ENCODE measurements at places on chromosomes 7 and 10.

GRCh38 chr10:115945701-115946445 lies 327.1 kb downstream of the GFRA1 start:
- H3K27ac ChIP-seq, result peak overlapping the region; percentile 96
- peaks cover 63% of the 10 kb centered on the region for H3K4me1 ChIP-seq
- no peaks in the 10 kb centered on the region for H3K27me3 ChIP-seq
- no peak for DNase-seq
- H3K4me3 ChIP-seq, result no peak overlapping the region

- 0 out of 2 replicates have a peak, but pooled peaks cover 6% of the 10 kb centered on the region for H3K27me3 ChIP-seq
- H3K36me3 ChIP-seq, result no peaks in the 10 kb centered on the region
- DNase-seq, result no peak
- H3K4me1 ChIP-seq, result no peaks in the 10 kb centered on the region
These were observed 33.5 kb upstream of the SLC26A3 start for GRCh38 chr7:107836237-107837144.

GRCh38 chr10:15461353-15462108 lies 90.4 kb upstream of the FAM171A1 start:
- H3K4me1 ChIP-seq, result peaks cover 38% of the 10 kb centered on the region
- no peaks in the 10 kb centered on the region for H3K36me3 ChIP-seq
- no peak overlapping the region for H3K4me3 ChIP-seq
- H3K27me3 ChIP-seq, result no peaks in the 10 kb centered on the region
- peak; percentile 95 for DNase-seq

DNA sequence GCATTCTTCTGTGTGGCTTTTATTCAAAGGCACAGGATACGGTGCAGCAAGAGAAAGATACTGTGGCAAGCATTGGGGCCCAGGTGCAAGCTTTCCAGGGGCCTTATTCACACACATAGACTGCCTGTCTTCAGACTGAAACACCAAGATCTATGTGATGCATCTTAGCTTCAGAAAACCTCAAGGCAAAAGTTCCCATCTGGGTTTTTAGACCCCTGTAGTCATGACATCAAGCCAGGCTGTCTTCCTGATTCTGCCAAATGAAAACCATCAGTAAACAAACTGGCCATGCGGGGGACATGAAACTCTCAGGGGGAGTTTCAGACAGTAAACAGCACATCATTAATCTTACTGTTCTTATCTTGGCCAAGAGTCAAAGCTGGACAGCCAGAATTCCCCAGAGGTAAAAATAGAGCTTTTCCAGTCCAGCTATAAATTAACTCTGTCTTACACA lies 9.8 kb downstream of the AGBL3 start:
- no peak overlapping the region for H3K27ac ChIP-seq
- H3K4me3 ChIP-seq, result no peak overlapping the region
- peaks cover 2% of the 10 kb centered on the region for H3K36me3 ChIP-seq
- no peak for DNase-seq

DNA sequence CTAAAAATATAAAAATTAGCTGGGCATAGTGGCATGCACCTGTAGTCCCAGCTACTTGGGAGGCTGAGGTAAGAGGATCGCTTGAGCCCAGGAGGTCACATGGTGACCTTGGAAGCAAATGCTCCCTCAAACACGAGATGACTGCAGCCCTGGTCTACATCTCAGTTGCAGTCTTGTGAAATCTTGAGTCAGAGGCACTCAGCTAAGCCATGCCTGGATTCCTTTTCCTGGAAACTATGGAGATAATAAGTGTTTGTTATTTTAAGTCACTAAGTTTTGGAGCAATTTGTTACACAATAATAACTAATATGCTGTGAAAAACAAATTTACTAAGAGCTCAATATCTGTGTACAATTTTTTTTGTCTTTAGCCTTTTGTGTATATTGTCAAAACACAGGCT lies 284.3 kb upstream of the KAT6B start:
- H3K27ac ChIP-seq, result no peak overlapping the region
- no peak overlapping the region for H3K4me3 ChIP-seq
- H3K27me3 ChIP-seq, result no peaks in the 10 kb centered on the region
- DNase-seq, result no peak
- no peaks in the 10 kb centered on the region for H3K4me1 ChIP-seq

- no peak overlapping the region for H3K27ac ChIP-seq
- peaks cover 6% of the 10 kb centered on the region for H3K36me3 ChIP-seq
- H3K4me3 ChIP-seq, result no peak overlapping the region
These were observed 21.2 kb downstream of the ZNF680 start for GRCh38 chr7:64541438-64542359.

DNA sequence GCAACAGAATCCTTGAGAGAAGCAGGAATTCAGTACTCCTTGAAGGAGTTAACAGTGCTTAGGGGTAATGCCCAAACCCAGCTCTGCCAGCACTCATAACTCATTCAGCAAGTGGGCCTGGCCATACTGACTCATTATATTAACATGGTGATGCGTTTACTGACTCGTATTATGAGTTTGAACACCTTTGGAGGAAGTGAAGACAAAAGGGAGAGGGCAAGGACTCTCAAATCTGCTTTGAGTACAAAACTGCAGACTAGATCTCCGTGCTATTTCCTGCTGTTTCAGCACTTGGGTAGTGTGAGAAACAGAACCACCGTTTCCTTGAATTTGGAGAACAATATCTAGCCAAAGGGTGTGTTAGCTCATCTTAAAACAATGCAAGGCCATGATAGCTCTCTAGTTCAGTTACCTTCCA lies 30.8 kb downstream of the SLC16A9 start:
- no peaks in the 10 kb centered on the region for H3K27me3 ChIP-seq
- no peak overlapping the region for H3K4me3 ChIP-seq

DNA sequence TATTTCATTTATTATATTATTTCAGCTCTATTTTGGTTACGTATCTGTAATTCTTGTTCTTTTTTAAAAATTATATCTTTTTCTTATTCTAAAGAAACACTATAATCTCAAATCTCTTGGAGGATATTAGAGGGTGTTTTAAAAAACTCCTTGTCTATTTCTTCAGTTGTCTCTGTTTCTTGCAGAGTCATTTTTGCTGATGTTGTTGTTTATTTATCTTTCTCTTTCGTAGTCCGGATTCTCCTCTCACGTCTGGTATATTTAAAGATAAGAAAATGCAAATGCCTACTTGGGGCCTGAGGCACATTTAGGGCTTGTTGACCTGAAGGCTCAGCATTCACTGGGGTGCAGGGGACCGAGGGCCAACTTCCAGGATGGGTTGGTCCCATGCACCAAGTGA lies 181.2 kb upstream of the CTBP2 start:
- no peaks in the 10 kb centered on the region for H3K36me3 ChIP-seq
- no peak overlapping the region for H3K27ac ChIP-seq
- no peak overlapping the region for H3K4me3 ChIP-seq
- DNase-seq, result no peak
- no peaks in the 10 kb centered on the region for H3K27me3 ChIP-seq

DNA sequence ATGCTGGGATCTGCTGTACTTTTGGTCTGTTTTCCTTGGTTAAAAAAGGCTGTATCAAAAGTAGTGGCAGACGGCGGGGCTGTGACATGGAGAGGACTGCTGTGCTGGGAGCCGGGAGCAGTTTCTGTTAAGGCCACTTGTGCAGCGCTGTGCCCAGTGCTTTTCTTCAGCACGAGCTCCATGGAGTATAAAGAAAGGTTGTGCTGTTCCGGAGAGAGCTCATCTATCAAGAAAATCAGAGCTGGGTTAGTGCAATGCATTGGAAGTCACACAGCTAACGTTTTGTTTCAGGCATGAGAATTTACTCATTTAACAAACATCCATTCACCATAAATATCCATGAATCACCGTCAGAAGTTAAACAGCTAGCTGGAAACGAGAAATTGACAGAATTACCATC lies 62.0 kb downstream of the KIAA1549 start:
- H3K4me1 ChIP-seq, result peaks cover 19% of the 10 kb centered on the region
- no peak for DNase-seq
- no peaks in the 10 kb centered on the region for H3K27me3 ChIP-seq
- peaks cover 7% of the 10 kb centered on the region for H3K36me3 ChIP-seq
- H3K4me3 ChIP-seq, result no peak overlapping the region

- H3K36me3 ChIP-seq, result no peaks in the 10 kb centered on the region
- no peak for DNase-seq
- no peaks in the 10 kb centered on the region for H3K27me3 ChIP-seq
- H3K4me1 ChIP-seq, result no peaks in the 10 kb centered on the region
- H3K27ac ChIP-seq, result no peak overlapping the region
- H3K4me3 ChIP-seq, result no peak overlapping the region
These were observed 4.1 kb downstream of the FXYD4 start for GRCh38 chr10:43375401-43376020.

GRCh38 chr7:156099085-156099484 lies 286.8 kb upstream of the SHH start:
- H3K27me3 ChIP-seq, result no peaks in the 10 kb centered on the region
- H3K27ac ChIP-seq, result no peak overlapping the region
- H3K36me3 ChIP-seq, result no peaks in the 10 kb centered on the region

DNA sequence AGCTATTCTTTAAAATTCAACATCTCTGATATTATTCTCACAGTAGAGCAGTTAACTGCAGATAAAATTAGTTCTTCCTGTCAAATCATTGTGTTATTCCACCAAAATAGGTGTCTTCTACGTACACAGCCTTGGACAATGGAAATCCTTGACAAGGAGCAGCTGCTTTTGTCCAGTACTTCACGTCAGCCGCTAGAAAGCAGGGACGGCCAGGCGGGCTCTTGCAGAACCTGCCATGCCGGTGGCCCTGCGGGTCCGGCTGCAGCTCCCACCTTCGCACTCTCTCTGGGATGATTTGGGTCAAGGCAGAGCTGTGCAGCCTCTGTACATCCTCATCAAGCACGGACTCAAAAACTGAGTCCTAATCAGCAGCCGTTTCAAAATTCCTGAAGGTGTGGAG lies 2.2 kb upstream of the FOXI2 start:
- H3K36me3 ChIP-seq, result no peaks in the 10 kb centered on the region
- H3K4me3 ChIP-seq, result no peak overlapping the region
- H3K27ac ChIP-seq, result no peak overlapping the region
- H3K4me1 ChIP-seq, result no peaks in the 10 kb centered on the region

GRCh38 chr7:79774150-79774549 lies 320.7 kb upstream of the MAGI2 start:
- no peak for DNase-seq
- H3K27me3 ChIP-seq, result no peaks in the 10 kb centered on the region
- H3K36me3 ChIP-seq, result no peaks in the 10 kb centered on the region
- H3K4me3 ChIP-seq, result no peak overlapping the region

DNA sequence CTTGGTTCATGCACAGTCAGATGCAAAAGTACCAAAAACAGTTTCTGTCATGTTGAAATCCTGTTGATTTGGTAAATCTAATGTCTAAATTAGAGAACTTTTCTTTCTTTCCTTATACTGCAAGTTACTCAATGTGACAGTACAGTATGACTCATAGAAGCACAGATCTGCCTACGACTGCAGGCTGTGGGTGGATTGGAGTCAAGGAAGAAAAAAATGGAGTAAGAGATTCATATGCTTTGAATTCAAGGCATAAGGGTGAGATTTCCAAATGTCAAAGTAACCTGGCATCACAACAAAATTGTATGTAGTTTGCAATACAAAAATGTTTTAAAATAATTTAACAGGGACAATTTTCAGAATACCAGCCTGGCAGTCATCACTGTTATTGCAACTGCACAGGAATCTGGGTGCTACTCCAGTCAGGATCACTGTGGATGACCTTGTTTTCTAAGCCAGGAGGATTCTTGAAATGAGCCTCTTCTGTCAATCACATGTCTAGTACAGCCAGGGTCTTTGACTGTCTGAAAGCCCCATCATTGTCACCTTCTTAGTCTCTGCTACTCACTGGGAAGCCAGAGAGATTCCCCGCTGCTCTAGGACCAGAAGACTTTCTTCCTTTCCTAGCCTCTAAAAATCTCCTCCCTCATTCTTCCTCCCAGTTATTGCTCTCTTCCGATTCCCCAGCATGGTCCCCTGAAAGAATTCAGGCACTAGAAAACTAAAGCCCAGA lies 83.6 kb downstream of the CD36 start:
- H3K36me3 ChIP-seq, result no peaks in the 10 kb centered on the region
- peak overlapping the region; percentile 94 for H3K27ac ChIP-seq
- peaks cover 59% of the 10 kb centered on the region for H3K4me1 ChIP-seq

DNA sequence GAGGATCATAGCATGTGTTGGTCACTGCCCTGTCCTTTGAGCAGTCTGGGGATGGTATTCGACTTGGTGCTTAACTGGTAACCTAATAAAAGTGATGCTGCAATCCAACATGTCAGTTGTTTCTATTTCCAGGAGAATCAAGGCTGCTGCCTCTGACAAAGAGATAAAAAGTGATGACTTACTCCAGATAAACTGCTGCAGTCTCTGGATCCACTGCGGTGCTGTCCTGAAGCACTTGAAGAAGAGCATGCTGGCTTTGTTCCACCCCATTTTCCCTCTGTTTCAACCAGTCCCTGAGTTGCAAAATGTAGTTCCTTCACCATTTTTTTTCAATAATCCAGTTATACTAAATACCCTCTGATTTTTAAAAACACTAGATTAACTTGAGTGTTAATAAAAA lies 403.5 kb upstream of the ANKRD30A start:
- no peak overlapping the region for H3K27ac ChIP-seq
- peaks cover 44% of the 10 kb centered on the region for H3K4me1 ChIP-seq
- no peak overlapping the region for H3K4me3 ChIP-seq
- H3K27me3 ChIP-seq, result no peaks in the 10 kb centered on the region
- DNase-seq, result no peak

DNA sequence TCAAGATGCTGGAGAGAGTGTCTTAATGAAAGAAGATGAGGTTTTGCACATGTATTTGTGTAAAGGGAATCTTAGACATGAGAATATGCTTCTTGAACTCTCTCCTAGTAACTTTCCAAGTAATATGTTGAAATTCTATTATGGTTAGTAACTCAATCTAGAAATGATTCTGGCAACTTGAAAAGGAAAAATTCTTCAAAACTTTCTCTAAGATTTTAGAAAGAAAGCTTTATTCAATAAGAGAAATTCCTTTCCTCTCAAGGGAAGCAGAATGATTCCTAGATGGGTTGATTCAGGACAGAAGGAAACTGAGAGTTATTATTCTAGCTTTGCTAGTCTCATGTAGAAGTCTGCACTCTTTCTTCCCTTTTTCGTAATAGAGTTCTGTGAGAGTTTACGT lies 364.3 kb upstream of the PLXDC2 start:
- no peak overlapping the region for H3K4me3 ChIP-seq
- H3K27me3 ChIP-seq, result no peaks in the 10 kb centered on the region
- H3K4me1 ChIP-seq, result no peaks in the 10 kb centered on the region
- H3K27ac ChIP-seq, result no peak overlapping the region
- no peaks in the 10 kb centered on the region for H3K36me3 ChIP-seq

GRCh38 chr7:106165337-106165736 lies 53.2 kb upstream of the SYPL1 start:
- no peak overlapping the region for H3K27ac ChIP-seq
- peaks cover 5% of the 10 kb centered on the region for H3K27me3 ChIP-seq
- no peak overlapping the region for H3K4me3 ChIP-seq
- no peaks in the 10 kb centered on the region for H3K4me1 ChIP-seq
- no peak for DNase-seq

- no peak overlapping the region for H3K4me3 ChIP-seq
- peak overlapping the region; percentile 18 for H3K27ac ChIP-seq
- no peak for DNase-seq
- peaks cover 22% of the 10 kb centered on the region for H3K4me1 ChIP-seq
These were observed 564.5 kb upstream of the IGFBP3 start for GRCh38 chr7:46485481-46486065.

DNA sequence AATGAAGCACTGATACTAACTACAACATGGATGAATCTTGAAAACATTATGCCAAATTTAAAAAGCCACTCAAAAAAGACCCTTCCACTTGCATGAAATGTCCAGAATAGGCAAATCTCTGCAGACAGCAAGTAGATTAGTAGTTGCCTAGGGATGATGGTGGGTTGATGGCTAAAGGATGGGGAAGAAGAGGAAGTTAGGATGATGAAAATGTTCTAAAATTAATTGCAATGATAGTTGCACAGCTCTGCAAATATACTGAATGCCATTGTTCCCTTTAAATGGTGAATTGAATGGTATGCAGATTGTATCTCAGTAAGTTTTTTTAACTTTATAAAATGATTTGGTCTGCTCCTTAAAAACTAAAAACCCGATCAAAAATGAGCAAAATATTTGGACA lies 7.3 kb upstream of the LIPA start:
- DNase-seq, result no peak
- no peak overlapping the region for H3K4me3 ChIP-seq
- peaks cover 10% of the 10 kb centered on the region for H3K4me1 ChIP-seq
